ENCODE measurements at places on chromosomes 4 and X.

DNA sequence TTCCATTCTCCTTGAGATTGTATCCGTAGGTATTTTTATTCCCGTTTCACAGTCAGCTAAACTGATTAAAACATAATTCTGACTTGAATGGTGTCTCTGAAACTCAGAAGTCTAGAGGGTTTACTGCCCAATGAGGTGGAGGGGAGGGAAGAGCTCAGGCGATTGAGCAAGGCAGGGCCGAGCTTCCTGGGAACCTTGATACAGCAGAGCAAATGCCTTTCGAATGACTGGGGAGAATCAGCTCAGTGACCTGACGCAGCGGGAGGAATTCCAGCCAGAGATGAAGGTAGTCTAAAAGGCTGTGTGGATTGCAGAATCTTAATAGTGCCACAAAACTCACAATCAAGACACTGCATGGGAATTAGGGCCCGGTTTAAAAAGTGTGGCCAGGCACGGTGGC is 233.6 kb downstream of the EVC2 start:
- DNase-seq: peak; percentile 62

DNA sequence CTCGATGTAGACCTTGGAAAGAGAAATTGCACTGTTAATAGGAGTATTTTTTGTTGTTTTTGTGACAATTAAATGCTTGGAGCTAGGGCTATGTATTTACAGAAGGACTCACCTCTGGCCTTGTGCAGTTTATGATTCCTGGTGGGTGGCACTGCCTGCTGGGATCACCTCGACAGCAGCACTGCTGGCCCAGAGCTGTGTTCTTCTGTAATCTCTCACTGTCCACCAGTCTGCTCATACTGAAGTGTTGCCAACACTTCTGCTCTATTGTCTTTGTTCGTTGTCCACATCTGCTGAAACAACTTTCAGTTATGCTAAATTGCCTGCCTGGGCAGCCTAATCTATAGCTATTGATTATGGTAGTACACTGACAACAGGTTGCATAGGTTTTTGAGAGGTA is 194.4 kb upstream of the ANK2 start:
- no peak for DNase-seq

- no peak for DNase-seq
Measured at GRCh38 chrX:63929608-63930007, 144.6 kb upstream of the ARHGEF9 start.

DNA sequence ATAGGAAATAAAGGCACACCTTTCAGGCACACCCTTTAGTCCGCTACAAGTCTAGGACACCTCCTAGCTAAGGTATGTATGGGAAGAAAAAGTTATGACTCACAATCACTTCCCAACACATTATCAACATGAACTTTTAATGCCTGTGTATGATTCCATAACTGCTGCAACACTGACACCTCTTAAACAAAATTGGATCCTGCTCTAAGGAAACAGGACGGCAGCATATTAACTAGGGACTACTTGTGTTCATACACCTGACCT is 2.4 kb upstream of the PPP3CA start:
- DNase-seq: peak; percentile 29

- peak; percentile 76 for DNase-seq
Measured at GRCh38 chrX:72306851-72307645, 1.3 kb upstream of the CITED1 start.

Measured in kidney tubule cell (primary cell).